Dermis microvascular lymphatic vessel endothelial cell (primary cell): ENCODE measurements at places on chromosomes 16 and 17. TPM values are rescaled to one million over a fixed set of nuclear protein-coding genes. Genes with fewer than 3 reads are reported as not detected.

The TBC1D3G gene
- not detected in 2 replicates for total RNA-seq

The NLRC3 gene
- 5.1 and 5.4 TPM in 2 replicates for total RNA-seq

The DLG4 gene
- 5.3 and 11.4 TPM in 2 replicates for total RNA-seq

The CMIP gene
- total RNA-seq = 8.0 and 18.7 TPM in 2 replicates

The ABCC1 gene
- total RNA-seq = 16.6 and 35.7 TPM in 2 replicates

The BIRC5 gene
- total RNA-seq = 29.3 and 81.4 TPM in 2 replicates

The NDRG4 gene
- total RNA-seq = 94.7 and 368 TPM in 2 replicates
